ENCODE measurements at places on chromosomes 2 and 18.

- DNase-seq, result peak; percentile 95
Observed at GRCh38 chr2:37585982-37586621, 85.3 kb downstream of the CDC42EP3 start.

- DNase-seq, result peak; percentile 47
Observed at GRCh38 chr2:178473931-178474330, 4.5 kb downstream of the FKBP7 start.

DNA sequence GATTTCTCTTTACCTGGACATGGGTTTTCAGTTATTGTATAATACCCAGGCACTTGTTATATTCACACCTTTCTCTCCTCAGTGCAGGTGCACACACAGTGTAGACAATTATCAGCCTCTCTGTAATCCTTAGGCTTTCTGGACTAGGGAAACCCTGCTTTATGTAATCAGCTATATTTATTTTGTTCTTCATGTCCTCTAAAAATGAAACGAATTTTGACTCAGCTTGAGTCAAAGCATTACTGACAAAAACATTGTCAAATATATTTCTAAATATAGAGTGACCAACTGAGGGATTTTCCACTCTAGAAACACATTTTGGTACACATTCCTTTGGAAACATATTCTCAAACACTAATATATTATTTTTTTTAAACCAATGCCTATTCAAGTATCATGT, 144.8 kb upstream of the GULP1 start:
- no peak for DNase-seq

DNA sequence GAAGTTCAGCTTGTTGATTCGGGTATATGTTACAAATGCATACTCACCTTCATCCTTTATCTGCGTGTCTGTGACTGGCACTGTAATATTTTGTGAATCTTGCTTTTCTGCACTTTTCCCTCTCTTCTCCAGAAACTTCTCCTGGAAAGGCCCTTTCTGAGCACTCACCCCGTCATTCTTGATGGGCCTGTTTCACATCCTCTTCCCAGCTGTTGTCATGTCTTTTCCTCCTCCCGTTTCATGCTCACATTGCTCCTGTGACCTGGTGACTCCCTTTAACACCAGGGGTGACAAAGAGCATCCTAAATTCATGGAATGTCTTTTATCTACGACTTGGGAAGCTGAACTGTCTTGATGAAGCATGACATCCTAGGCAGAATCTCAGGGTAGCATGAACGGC, 65.8 kb downstream of the CD8B2 start:
- DNase-seq, result no peak

- DNase-seq, result no peak
Observed at GRCh38 chr2:121036226-121036692, 248.7 kb downstream of the TFCP2L1 start.

DNA sequence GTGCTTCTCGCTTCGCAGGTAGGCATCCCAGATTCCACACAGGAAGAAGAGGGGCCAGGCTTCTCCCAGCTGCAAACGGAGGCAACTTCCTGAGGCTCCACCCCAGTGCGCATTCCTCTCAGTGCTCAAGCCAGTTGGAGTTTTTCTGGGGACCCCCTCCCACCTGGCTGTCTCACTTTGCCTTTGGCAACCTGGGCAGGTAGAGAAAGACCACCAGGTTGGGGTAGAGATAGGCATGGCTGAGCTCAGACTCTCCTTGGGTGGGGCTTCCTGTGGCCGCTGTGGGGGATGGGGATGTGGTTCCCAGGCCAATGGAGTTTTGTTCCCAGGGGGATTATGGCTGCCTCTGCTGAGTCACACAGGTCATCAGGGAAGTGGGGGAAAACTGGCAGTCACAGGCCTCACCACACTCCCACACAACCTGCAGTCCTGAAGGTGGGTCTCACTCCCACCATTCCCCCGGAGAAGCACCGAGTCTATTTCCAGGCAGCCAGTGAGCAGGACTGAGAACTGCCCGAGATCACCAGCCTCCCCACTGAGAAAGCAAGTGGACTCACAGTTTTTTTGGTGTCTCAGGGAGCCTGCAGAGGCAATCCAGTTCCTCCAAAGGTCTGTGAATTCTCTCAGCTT, 38.1 kb downstream of the SLC39A10 start:
- no peak for DNase-seq

- no peak for DNase-seq
Observed at GRCh38 chr2:965640-966147, 15.0 kb downstream of the SNTG2 start.

DNA sequence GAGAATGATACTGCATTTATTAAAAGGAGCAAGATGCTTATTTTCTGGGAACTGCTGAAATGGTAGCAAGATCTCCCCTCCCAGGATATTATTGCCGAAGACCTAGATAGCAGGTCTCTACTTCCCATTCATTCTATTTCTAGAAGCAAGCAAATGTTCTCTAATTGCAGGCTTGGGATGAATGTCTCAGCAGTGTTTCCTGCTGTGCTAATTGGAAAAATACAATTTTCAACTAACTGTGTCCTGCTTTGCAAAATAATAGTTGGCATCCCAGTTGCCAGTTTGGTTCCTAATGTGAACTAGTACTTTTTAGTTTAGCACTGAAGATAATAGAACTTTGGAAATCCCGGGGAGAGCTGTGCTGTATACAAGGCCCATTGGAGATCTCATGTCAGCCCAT, 26.1 kb downstream of the SLC20A1 start:
- no peak for DNase-seq

DNA sequence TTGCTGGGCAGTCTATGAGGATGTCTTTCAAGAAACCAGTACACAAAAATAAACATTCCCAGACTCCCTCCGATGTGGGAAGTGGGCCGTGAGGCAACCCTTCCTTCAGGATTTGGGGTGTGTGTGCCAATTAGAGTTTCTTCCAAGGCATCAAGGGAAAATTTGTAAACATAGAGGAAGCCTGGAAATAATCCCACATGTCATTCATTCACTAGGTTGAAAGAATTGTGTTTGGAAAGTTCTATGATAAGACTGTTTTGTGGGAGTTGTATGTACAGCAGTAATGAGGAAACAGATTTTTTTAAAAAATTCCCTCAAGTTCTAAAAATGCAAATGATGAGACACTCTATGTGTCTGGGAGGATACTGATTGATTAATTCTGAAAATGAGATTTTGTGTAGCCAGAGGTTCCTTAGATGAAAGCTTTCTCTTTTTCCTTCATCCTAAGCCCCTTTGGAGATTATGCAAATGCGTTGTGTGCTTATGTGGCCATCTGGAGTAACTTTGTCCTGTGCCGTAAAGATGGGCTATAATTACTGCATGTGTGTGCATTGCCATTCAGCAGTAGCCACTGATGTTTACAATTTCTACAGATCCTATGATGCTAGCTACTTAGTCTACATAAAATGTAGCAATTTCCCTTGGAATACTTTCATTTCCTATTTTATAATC, 107.8 kb upstream of the TPO start:
- no peak for DNase-seq

DNA sequence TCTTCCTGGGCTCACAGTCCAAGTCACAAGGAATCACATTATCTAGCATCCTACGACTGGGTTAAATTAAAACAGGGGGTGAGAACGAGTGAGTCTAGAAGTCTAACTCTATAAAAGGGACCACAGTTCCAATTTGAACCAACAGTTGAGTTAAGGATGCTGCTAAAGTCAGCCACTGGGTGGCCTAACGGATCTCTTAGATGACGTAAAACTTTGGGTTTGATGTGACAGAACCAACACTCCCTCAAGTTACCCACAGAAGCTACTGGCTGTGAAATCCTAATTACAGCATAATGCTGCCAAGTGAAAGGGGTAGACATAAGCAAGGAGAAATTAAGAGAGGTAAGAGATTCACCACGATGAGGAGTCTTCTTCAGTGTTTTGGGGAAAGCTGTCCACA, 32.7 kb upstream of the RUFY4 start:
- no peak for DNase-seq

GRCh38 chr18:75279381-75279780, 68.8 kb downstream of the TSHZ1 start:
- DNase-seq, result no peak

DNA sequence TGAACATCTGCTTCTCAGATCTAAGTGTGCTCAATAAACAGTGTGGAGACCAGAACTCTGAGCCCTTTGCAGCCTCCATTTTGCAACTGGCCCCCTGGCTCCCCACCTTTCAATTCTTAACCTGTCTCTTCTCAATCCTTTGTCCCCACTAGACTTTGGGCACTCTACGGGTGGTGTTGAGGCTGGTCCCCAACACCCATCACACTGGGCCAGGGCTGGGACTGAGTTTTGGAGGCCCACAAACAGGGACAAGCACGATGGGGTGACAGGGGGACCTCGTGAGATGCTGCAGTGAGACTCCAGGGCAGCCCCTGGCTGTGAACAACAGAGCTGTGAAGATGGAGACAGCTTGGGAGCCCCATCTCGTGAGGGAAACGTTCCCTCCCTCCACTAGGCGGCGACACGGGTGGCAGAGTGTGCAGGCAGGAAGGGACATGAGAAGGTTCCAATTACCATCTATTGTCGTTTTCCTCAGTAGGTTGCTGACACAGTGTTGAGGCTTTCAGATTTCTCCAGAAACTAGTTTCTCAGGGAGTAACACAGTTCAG, 1.2 kb downstream of the ANKMY1 start:
- no peak for DNase-seq

DNA sequence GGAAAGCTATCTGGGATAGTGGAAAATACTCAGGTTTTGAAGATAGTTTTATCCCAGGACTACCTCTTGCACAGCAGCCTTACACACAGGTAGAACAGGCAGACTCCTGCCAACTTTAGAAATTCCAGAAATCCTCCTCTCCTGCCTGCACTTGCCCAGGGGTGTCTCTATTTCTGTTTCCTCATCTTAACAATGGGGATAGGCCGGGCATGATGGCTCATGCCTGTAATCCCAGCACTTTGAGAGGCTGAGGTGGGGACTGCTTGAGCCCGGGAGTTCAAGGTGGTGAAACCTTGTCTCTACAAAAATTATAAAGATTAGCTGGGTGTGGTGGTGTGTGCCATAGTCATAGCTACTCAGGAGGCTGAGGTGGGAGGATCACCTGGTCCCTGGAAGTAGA, 117.0 kb upstream of the ARL5A start:
- no peak for DNase-seq

DNA sequence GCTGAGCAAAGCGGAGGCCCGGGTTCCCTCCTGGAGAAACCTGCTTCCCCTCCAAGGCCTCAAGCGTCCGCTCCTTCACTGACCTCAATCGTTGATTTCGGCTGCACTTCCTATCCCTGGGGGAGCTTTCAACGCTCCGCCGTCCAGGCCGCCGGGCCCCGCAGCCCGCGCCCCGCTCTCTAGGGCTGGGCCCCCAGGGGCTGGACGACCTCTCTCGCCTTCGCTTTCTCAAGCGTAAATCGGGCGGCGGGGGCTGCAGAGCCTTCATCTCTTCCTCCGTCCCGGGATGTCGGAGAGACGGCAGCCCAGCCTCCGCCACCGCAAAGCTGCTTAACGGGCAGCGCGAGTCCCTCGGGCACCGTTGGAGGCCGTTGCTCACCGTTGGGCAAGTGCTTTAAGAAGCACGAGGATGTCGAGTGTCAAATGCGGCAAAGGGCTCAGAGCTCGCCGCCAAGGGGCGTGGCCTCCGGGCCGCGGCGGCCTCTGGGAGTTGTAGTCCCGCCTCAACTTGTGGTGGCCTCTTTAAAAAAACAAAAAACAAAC, 8.5 kb downstream of the HES6 start:
- peak; percentile 40 for DNase-seq

DNA sequence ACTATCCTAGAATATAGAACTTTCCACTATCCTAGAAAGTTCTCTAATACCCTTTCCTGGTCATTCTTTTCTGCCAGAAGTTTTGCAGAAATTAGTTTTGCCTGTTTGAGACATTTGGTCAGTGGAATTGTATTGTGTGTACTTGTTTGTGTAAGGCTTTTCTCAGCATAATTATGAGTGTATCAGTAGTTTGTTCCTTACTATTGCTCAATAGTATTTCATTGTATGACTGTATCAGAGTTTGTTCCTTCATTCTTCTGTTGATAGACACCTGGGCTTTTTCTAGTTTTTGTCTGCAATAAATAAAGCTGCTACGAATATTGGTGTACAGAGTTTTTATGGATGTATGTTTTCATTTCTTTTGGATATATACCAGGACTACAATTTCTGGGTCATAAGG, 27.2 kb downstream of the CCDC138 start:
- no peak for DNase-seq

DNA sequence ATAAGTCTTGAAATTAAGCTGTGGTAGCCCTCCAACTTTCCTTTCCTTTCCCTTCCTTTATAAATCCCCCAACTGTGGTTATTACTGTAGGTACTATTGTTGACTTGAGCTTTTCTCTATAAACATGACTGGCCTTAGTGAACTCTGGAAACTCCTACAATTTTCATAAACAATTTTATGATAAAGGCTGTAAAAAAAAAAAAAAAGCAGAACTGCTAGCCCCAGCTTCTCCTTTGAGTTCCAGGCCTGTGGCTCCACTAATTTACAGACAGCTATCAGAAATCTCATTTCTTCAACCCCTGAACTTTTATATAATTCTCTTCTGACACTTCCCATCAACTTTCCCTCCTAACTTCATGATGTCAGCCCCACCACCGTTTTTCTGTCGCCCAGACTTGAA, 174.3 kb downstream of the IKZF2 start:
- no peak for DNase-seq

DNA sequence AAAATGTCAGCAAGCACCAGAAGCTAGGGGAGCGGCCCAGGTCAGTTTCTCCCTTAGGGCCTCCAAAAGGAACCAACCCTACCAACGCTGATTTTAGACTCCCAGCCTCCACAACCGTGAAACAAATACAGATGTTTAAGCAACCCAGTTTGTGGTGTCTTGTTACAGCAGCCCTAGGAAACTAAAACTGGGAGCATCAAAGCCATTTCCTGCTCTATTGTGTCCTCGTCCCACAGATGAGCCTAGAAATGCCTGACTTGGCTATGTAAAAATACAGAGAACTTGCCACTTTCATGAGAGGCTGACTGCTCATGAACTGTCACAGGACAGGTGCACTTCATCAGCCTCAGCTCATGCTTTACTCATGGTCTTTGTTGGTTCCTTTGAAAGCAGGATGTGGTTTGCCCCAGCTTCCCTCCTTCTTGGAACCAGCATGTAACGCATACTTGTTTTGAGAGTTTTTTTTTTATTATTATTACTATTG, 97.6 kb upstream of the SLC39A10 start:
- DNase-seq, result peak; percentile 97

DNA sequence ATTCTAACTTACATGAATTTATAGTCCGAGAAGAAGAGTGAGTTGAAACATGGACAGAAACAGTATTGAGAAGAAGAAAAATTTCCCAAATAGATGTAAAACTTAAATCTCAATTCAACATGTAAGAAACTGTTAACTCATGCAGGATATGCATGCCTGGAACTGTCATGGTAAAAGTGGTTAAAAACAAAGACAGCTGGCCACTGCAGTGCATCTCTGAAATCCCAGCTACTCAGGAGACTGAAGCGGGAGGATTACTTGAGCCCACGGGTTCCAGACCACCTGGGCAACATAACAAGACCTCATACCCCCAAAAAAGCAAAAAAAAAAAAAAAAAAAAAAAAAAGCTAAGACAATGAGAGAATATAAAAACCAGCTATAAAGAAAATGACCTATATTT, 93.0 kb upstream of the TTC27 start:
- no peak for DNase-seq

DNA sequence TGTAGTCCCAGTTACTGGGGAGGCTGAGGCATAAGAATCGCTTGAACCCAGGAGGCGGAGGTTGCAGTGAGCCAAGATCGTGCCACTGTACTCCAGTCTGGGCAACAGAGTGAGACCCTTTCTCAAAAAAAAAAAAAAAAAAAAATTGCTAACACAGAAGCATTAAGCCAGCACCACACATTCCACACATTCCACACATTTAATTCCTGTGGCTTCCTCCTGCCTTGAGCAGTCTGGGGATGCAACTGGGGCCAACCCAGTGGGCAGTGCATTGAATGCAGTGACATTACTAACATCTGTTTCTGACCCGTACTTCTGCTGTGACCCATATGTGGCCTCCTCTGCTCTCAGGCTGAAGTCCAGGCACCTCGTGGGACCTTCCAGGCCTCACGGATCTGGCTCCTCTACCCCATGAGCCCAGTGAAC, 107.0 kb downstream of the BCL2L11 start:
- DNase-seq, result peak; percentile 68
